Urothelium cell line (cell line): ENCODE measurements at places on chromosomes 7 and 10.

DNA sequence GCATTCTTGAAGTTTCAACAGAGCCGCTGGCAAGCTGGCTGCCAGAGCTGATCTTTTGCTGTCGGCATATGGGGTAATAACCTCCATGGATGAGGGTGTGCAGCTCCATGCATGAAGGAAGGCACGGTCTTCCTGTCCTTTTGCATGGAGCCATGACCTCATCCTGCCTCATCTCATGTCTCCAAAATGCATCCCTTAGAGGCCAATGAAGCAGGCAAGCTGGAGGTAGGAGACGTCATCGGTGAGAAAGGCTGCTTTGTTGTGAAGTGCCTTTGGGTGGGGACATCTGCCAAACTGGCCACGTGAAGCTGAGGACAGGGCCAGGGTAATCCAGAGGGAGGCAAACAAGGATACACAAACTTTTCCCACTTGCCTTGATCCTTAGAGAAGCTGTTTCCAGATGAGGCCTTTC lies 161.5 kb upstream of the TBX20 start:
- DNase-seq, result no peak

GRCh38 chr10:113264333-113265131 lies 288.3 kb upstream of the HABP2 start:
- DNase-seq, result no peak

GRCh38 chr7:55441774-55442522 lies 76.8 kb downstream of the LANCL2 start:
- no peak for DNase-seq

DNA sequence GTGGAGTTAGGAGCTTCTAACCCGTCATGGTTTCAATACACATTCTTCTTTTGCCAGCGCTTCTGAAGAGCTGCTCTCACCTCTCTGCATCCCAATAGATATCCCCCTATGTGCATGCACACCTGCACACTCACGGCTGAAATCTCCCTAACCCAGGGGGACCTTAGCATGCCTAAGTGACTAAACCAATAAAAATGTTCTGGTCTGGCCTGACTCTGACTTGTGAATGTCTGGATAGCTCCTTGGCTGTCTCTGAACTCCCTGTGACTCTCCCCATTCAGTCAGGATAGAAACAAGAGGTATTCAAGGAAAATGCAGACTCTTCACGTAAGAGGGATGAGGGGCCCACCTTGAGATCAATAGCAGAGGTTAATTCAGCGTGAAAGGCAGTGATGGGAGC lies 22.4 kb downstream of the PRSS2 start:
- peak; percentile 66 for DNase-seq

DNA sequence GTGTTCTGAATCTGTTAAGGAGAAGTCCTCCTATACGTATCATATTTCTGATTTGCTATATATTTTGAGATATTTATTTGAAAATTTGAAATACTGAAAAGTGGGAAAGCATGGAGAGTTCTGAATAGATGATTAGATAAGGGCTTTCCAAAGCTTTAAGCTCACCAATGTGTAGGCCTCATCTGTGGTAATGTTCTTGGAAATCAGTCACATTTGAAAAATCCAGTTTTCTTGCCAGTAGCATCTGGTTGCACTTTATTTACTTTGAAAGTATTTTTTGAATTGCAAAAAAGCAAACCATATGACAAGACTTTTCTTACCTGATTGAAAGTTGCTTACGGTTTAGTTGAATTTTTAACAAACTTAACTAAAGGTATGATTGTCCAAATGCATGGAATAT lies 21.7 kb downstream of the ADD3 start:
- DNase-seq, result no peak

GRCh38 chr10:71459513-71459912 lies 62.8 kb downstream of the CDH23 start:
- no peak for DNase-seq
